ENCODE measurements at places on chromosomes 11 and 22.
A peak's percentile ranks its signal among the peaks of the same experiment; 100 is the strongest.

- DNase-seq = no peak
- peak overlapping the region; percentile 40 for H3K4me3 ChIP-seq
- peaks cover 12% of the 10 kb centered on the region for H3K27me3 ChIP-seq
- H3K27ac ChIP-seq = peak overlapping the region; percentile 92
- no peaks in the 10 kb centered on the region for H3K36me3 ChIP-seq
- peaks cover 17% of the 10 kb centered on the region for H3K4me1 ChIP-seq
These were observed 8.0 kb downstream of the CSDC2 start for GRCh38 chr22:41568811-41569210.

GRCh38 chr22:42363892-42364291 is 68.3 kb downstream of the NFAM1 start:
- H3K27ac ChIP-seq = no peak overlapping the region
- no peak overlapping the region for H3K4me3 ChIP-seq
- H3K4me1 ChIP-seq = peaks cover 35% of the 10 kb centered on the region
- peaks cover 68% of the 10 kb centered on the region for H3K27me3 ChIP-seq
- no peak for DNase-seq

GRCh38 chr22:40401532-40401931 is 31.1 kb downstream of the SGSM3 start:
- no peak for DNase-seq
- peaks cover 15% of the 10 kb centered on the region for H3K4me1 ChIP-seq
- H3K27me3 ChIP-seq = peaks cover 2% of the 10 kb centered on the region
- H3K4me3 ChIP-seq = no peak overlapping the region
- peaks cover 26% of the 10 kb centered on the region for H3K36me3 ChIP-seq

DNA sequence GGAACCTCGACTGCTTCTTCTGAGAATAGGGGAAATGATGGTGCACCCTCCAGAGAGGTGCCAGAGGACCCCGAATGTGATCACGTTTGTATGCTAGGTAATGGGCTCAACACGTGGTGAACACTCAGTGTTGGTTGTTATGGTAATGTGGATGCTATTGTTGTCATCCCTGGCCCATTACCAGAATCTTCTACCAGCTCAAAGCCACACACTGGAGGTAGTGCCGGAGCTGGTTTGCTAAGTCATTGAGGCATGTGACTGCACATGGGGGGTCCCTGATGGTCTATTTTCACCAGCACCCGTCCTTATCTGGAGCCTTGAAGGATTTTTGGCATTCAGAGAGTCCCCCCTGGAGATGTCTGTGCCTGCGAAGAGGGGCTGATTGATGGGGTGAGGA is 119.1 kb upstream of the CD82 start:
- no peaks in the 10 kb centered on the region for H3K36me3 ChIP-seq
- H3K27ac ChIP-seq = no peak overlapping the region
- H3K4me3 ChIP-seq = no peak overlapping the region
- peaks cover 33% of the 10 kb centered on the region for H3K27me3 ChIP-seq
- peaks cover 9% of the 10 kb centered on the region for H3K4me1 ChIP-seq
- DNase-seq = no peak

DNA sequence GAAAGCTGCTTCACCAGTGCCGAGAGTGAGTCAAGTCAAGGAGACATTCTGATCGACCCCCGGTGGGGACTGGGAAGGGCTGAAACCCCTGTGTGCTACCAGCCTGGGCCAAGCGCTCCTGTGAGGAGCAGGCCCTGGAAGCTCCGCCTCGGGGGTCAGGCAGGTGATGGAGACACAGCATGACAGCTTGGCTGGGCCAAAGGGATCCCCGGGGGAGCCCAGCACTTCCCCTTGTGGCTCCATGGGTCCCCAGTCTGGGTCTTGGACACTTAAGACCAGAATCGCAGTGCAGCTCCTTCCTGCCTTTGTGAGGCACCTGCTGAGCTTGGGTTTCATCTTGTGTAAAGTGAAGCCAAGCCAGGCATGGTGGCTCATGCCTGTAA is 89.2 kb downstream of the MORC2 start:
- H3K27me3 ChIP-seq = peaks cover 10% of the 10 kb centered on the region
- no peak for DNase-seq
- H3K27ac ChIP-seq = no peak overlapping the region
- H3K4me3 ChIP-seq = no peak overlapping the region
- peaks cover 19% of the 10 kb centered on the region for H3K4me1 ChIP-seq
- no peaks in the 10 kb centered on the region for H3K36me3 ChIP-seq

- H3K27me3 ChIP-seq = peaks cover 7% of the 10 kb centered on the region
- no peak overlapping the region for H3K27ac ChIP-seq
- H3K4me1 ChIP-seq = no peaks in the 10 kb centered on the region
- no peak for DNase-seq
- H3K36me3 ChIP-seq = no peaks in the 10 kb centered on the region
These were observed 802.4 kb downstream of the TBC1D22A start for GRCh38 chr22:47564651-47565434.

GRCh38 chr11:128901653-128902514 is 10.7 kb downstream of the KCNJ5 start:
- no peaks in the 10 kb centered on the region for H3K36me3 ChIP-seq
- peaks cover 44% of the 10 kb centered on the region for H3K4me1 ChIP-seq
- H3K4me3 ChIP-seq = peak overlapping the region; percentile 67
- H3K27me3 ChIP-seq = peaks cover 90% of the 10 kb centered on the region
- peak; percentile 51 for DNase-seq
- H3K27ac ChIP-seq = no peak overlapping the region

DNA sequence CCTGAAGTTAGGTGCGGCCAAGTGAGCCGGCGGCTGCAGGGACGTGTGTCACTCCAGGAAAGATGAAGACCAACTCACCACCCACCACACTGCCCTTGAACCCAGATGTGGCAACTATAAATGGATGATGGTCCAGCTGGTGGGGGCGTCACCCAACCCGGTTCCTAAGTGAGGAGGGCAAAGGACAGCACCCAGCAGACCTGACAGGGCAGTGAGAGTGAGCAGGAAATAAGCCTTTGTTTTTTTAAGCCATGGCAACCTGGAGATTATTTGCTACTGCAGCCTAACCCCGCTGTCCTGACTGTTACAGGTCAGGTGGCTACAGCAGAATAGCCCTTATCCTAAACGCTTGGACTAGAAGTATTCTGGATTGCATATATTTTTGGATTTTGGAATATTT is 228.9 kb downstream of the CTTN start:
- H3K27me3 ChIP-seq = peaks cover 4% of the 10 kb centered on the region
- peaks cover 56% of the 10 kb centered on the region for H3K4me1 ChIP-seq

DNA sequence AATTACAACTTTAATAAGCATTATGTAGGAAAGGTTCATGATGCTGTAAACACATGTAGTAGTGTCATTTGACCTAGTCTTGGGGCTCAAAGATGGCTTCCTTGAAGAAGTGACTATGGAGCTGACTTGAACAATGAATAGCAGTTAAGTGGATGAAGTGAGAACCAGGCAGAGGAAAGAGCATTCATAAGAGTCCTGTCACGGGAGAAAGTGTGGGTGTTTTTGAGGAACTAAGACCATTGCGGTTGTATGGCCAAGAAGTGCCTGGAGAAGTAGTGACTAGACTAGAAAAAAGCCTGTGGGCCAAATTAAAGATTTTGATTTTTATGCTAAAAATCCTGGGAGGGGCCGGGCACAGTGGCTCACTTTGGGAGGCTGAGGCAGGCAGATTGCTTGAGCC is 7.2 kb upstream of the IL18BP start:
- peaks cover 47% of the 10 kb centered on the region for H3K36me3 ChIP-seq
- H3K27ac ChIP-seq = no peak overlapping the region
- no peaks in the 10 kb centered on the region for H3K4me1 ChIP-seq
- H3K27me3 ChIP-seq = no peaks in the 10 kb centered on the region

DNA sequence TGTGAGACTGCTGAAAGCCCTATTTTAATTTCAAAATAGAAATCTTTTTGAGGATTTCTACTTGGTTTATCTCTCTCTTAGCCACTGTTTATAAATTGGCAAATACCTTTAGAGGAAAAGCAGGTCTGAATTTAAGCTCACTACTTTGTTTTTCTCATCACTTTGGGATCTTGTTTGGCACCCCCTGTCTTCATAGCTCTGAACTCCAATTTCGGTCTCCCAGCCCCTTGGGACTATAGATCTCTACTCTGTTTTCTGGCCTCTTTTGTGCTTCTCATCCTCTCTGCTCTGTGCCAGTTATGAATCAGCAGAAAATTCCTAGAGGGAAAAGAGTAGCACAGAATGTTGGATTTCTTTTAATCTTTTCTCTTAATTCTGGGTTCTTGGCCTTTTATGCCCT is 118.3 kb downstream of the CYP2R1 start:
- H3K4me3 ChIP-seq = no peak overlapping the region
- H3K4me1 ChIP-seq = no peaks in the 10 kb centered on the region
- no peak for DNase-seq
- no peak overlapping the region for H3K27ac ChIP-seq
- no peaks in the 10 kb centered on the region for H3K27me3 ChIP-seq

GRCh38 chr11:34387653-34388052 is 29.8 kb upstream of the ABTB2 start:
- peaks cover 14% of the 10 kb centered on the region for H3K27me3 ChIP-seq
- no peak overlapping the region for H3K4me3 ChIP-seq
- H3K4me1 ChIP-seq = no peaks in the 10 kb centered on the region
- H3K36me3 ChIP-seq = no peaks in the 10 kb centered on the region
- H3K27ac ChIP-seq = no peak overlapping the region
- no peak for DNase-seq

DNA sequence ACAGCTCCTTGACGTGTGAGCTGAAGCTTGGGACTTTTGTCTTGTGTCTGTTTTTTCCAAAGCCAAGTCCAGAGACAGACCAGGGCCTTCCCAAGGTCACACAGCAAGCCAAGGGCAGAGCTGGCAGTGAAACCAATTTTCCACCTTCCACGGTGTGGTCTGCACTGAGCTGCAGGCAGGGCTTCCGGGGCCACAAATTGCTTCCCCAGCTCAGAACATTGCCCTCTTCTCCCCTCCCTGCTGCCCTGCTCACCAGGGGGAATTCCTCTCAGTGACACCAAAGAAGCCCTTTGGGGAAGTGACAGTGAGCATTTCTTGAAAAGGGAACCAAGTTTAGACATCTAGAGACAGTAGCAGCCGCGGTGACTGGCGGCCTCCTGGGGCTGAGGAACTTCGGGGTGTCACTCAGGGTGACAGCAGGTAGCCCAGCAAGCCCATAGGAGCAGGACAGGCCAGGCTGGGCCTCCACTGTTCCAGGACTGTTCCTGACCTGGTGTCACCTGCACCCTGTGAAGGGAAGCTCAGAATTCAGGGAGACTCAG is 9.2 kb downstream of the FXYD2 start:
- H3K4me1 ChIP-seq = peaks cover 89% of the 10 kb centered on the region
- peaks cover 24% of the 10 kb centered on the region for H3K27me3 ChIP-seq
- DNase-seq = no peak
- no peaks in the 10 kb centered on the region for H3K36me3 ChIP-seq

DNA sequence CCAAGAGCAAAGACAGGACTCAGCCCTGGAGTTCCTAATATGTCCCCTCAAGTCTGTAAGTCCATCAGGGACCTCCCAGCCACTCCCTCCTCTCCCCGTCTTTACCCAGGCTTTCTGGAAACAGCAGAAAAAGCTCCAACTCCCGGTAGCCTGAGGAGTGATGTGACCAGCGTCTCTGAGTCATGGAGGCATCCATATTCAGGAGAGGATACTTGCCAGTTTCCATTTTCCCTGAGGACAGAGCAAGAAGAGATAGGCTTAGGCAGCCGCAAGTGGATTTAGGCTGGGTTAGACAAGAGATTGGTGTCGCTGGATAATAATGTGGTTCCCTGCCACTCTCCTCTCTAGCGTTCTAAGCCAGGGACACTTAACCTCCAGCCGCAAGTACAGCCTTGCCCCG is 206.6 kb downstream of the GRIK4 start:
- no peak overlapping the region for H3K4me3 ChIP-seq
- no peaks in the 10 kb centered on the region for H3K36me3 ChIP-seq
- H3K27ac ChIP-seq = no peak overlapping the region
- H3K4me1 ChIP-seq = peaks cover 50% of the 10 kb centered on the region
- peaks cover 22% of the 10 kb centered on the region for H3K27me3 ChIP-seq

- H3K4me1 ChIP-seq = peaks cover 20% of the 10 kb centered on the region
- peak overlapping the region; percentile 64 for H3K4me3 ChIP-seq
- H3K27ac ChIP-seq = no peak overlapping the region
- peaks cover 21% of the 10 kb centered on the region for H3K36me3 ChIP-seq
These were observed 1.6 kb upstream of the SWAP70 start for GRCh38 chr11:9662273-9662672.

- no peak for DNase-seq
- H3K4me3 ChIP-seq = no peak overlapping the region
- H3K27ac ChIP-seq = no peak overlapping the region
- peaks cover 40% of the 10 kb centered on the region for H3K4me1 ChIP-seq
- no peaks in the 10 kb centered on the region for H3K36me3 ChIP-seq
These were observed 4.4 kb downstream of the APOL1 start for GRCh38 chr22:36257308-36257707.

DNA sequence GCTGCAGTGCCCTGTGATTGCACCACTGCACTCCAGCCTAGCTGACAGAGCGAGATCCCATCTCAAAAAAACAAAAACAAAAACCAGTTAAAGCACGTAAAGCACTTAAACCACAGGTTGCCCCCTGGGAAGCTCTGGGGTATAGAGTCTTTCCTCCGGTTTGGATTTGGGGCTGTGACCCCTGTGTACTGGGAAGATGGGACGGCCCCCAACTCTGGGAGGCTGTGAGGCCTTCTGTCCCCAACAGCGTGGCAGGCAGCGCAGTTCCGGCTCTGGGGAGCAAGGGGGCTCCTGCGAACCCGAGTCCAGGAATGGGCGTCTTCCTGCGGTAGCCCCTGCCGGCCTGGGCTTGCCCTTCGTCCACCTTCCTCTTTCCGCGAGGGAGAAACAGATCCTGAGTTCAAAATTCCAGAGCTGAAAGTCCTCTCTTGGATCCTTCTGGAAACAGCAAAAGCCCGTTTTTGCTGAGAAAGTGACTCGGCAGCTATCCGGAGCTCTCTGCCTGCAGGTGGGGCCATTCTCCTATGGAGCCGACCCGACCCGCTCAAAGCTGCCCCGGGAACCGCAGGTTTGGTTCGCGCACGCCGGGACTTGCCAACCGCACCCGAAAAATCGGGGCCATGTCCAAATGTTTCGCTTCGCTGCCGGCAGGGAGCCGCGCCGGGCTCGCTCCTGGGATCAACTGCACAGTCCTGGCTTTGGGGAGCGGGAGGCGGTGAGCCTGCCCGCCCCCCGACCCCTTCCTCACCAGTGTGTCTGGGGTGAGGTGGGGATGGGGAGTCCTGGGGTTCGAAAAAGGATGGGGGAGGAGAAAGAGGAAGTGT is 36.3 kb upstream of the POLA2 start:
- peaks cover 28% of the 10 kb centered on the region for H3K4me1 ChIP-seq
- peak overlapping the region; percentile 73 for H3K4me3 ChIP-seq
- peak; percentile 54 for DNase-seq
- no peak overlapping the region for H3K27ac ChIP-seq
- H3K27me3 ChIP-seq = peaks cover 46% of the 10 kb centered on the region
- no peaks in the 10 kb centered on the region for H3K36me3 ChIP-seq

All from nephron progenitor cell (in vitro differentiated cells).